Hepatic stellate cell (primary cell): ENCODE measurements at places on chromosomes 11 and 22.

DNA sequence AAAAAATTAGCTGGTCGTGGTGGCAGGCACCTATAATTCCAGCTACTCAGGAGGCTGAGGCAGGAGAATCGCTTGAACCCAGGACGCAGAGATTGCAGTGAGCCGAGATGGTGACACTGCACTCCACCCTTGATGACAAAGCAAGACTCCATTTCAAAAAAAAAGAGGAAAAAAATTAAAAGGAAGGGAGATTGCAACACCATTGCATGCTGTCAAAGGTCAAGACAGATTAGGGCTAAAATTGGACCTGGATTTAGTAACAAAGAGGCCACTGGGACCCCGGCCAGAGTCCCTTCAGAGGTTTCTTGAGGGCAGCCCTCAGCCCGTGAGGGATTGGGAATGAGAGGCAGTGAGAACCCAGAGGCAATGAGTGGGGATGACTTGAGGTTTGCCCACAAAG is 8.2 kb upstream of the MAFF start:
- no peak for DNase-seq

GRCh38 chr22:20055654-20056053 is 24.4 kb upstream of the DGCR8 start:
- no peak for DNase-seq

GRCh38 chr11:67105964-67106363 is 13.1 kb upstream of the KDM2A start:
- DNase-seq, result no peak

- no peak for DNase-seq
Observed at GRCh38 chr11:297051-297585, 2.2 kb downstream of the IFITM5 start.

DNA sequence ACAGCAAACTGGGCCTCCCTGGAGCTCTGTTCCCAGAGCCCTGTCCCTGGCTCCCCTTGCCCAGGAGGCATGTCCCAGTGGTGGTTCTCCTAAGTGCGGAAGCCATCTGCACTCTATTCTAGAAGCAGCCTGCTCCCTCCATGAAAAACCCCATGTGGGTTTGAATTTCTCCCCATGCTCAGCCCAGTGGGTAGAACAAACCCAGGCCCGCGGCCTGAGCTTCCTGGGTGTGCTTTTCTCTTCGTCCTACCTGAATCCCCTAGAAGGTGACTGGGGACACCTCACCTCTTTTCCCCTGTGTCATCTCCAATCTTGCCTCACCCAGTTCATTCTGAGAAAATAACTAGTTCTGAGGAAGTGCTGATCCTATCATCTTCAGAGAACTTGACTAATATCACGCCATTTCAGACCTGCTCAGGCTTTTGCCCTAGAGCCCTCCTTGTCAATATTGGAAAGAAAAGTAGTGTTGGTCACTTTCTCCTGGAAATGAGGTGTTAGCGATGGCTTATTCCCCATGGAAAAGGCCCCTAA is 15.9 kb downstream of the IL10RA start:
- no peak for DNase-seq

DNA sequence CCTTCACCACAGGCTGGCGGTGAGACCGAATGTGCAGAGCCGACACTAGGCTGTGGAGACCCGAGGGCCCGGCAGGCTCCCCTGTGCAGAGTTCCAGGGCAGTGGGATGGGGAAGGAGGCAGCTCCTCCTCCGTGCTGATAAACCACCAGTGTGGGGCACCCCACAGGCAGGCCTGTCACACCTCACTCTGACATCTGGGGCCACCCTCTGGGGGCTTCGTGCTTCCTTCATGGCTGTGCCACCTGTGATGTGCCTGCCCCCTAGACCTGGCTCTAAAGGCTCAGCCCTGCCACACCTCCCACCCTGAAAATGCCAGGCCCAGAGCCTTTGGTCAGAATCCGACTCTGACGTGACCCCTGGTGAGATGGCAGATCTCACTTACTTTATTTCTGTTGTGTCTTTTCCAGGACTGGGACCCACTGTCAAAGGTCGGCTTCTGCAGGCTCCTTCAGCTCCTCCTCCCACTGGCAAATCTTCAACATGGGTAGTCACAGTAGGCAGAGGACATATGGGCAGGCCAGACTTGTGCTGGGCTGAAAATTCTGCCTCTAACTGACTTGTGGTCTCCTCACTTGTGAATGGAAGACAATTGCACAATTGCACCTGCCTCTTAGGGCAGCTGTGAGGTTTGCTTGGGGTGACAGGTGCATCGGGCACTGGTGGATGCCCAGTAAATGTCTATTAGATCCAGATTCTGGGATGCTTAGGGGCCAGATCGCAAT is 46.2 kb upstream of the TSKU start:
- DNase-seq, result no peak

GRCh38 chr11:83278351-83278750 is 7.8 kb downstream of the CCDC90B start:
- DNase-seq, result peak; percentile 6

- DNase-seq, result no peak
Observed at GRCh38 chr11:26632691-26633159, 60.7 kb upstream of the MUC15 start.

DNA sequence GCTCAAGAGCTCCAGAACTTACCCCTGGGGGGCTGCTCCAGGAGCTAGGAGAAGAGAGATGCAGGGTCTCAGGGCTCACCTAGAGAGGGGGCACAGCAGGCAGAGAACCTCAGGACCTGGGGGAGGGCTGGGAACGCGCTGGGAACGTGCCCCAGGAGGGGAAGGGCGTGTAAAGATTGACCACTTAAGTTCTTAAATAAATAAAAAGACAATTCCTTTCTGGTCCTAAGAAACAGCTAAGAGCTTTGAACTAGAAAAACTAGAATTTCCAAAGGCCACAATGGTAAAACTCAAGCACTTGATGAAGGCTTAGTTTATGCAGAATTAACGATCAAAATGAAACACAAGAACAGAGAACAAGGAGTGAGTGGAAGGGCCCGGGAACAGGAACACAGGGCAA is 89.1 kb downstream of the CELSR1 start:
- no peak for DNase-seq

- no peak for DNase-seq
Observed at GRCh38 chr22:47301820-47302475, 539.5 kb downstream of the TBC1D22A start.

GRCh38 chr11:86211619-86212018 is 32.9 kb upstream of the EED start:
- DNase-seq, result no peak

- no peak for DNase-seq
Observed at GRCh38 chr22:26314171-26314570, 114.9 kb upstream of the ASPHD2 start.

DNA sequence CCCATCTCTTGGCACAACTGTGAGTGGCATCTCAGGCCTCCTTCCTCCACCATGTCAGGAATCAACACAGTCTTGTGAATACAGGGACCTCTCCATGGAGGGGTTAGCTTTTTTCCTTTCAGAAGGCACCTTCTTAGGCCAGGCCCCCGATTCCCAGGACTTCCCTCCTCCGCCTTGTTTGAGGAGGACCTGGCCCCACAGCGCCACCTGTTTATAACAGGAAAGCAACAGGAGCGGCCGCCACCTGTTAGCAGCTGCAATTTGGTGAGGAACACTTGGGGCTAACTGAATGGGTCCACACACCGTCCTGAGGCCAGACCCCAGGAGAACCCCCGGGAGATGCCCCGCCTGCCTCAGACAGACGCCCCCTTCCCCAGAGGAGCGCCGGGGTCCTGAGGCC is 3.8 kb upstream of the PKP3 start:
- DNase-seq, result no peak

- no peak for DNase-seq
Observed at GRCh38 chr11:95229993-95230809, 801 bp downstream of the SESN3 start.

DNA sequence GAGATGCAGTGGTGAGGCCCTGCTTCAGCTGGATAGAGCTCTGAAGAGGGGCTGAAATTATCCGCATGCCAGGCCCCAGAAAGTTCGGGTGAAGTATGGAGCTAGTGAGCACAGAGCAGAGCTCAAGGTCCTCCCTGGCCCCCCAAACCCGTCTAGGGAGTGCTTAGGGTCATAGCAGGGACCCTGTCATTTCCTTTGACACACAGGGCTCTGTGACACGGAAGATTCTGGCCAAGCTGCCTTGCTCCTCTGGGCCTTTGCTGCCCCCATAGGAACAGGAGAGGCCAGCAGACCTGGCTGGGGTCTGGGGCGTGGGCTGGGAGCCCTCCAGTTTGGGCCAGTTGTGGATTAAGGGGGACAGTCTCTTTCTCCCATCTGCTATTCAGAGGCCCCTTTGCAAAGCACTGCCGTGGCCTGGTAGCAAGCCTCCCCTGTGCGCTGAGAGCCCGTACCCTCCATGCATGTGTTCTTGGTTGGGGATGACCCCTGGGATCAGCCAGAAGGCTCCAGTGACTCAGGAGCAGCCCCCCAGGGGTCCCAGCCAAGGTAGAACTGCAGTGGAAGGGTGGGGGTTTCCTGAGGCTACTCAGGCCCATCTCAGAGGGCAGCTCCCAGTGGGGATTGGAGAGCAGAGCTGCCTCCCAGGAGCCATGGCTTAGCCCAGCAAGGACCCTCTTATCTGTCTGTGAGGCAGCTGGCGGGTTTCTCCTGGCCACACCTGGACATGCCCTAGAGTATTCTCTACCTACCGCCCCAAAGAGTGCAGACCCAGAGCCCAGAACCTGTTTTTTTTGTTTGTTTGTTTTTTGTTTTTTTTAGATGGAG is 42.3 kb downstream of the RNF141 start:
- DNase-seq, result no peak

DNA sequence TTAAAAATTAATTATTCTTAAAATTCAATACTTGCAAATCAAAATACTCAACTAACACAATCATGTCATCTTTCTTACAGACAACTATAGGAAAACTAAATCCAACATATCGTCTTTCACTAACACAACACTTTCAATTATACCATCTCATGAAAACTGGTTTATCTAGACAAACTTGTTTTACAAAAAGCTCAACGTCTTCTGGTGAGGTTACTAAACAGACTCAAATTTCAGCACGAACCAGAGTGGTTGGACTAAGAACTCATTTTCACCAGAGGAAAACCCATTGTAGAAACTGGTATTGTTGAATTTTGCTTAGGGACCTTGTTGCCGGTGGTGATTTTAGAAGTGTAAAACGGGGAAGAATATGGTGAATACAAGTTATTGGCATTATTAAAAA is 52.2 kb downstream of the NUP98 start:
- no peak for DNase-seq

GRCh38 chr11:103051981-103052380 is 40.0 kb downstream of the DCUN1D5 start:
- DNase-seq, result no peak

GRCh38 chr11:22426915-22427314 is 88.7 kb downstream of the SLC17A6 start:
- DNase-seq, result no peak

GRCh38 chr11:77725433-77725832 is 87.8 kb upstream of the CLNS1A start:
- no peak for DNase-seq

DNA sequence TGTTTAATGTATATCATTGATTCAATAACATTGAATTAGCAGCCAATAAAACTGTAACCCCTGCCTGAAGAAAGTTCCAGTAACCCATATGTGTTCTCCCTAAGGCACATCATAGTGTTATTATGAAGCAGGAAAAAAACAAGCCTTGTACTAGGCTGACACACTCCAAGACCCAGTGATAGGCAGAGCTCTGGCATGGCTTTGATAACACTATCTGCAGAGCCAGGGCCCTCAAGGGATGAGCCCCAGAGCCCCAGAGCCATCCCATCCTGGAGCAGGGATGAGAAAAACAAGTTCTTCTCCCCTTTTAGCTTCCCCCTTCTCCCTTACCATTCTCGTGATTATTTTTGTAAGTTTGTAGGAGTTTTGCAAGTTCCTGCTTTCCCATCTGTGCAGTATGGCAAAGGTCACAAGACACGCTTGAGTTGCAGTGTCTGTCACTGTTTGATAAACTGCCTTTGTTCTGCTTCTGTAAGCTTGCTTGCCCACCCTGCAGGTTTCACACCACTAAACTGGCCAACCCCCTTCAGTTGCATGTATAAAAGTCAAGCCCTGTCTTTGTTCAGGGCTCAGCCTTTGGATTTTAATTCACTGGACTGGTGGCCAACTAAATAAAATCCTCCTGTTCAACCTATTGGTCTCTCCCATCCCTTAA is 22.3 kb upstream of the GUCY1A2 start:
- no peak for DNase-seq

GRCh38 chr22:16838073-16838472 is 12.9 kb upstream of the XKR3 start:
- no peak for DNase-seq

DNA sequence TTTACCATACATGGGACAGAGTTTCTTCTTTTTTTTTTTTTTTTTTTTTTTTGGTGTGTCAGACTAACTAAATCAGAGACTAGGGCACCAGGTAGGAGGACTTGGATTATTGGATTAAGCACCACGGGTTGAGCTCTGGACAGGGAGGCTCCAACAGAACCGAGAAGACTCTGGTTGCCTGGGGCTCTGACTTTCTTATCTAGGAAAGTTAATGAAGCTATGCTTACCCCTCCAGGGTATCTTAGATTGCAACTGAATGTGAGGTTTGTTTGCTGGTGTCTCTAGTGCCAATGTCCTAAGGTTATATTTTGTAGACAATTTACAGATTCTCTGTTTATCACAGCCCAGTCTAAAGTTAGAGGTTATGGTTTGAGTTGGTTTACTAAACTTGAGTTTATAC is 18.1 kb downstream of the ETS1 start:
- no peak for DNase-seq

DNA sequence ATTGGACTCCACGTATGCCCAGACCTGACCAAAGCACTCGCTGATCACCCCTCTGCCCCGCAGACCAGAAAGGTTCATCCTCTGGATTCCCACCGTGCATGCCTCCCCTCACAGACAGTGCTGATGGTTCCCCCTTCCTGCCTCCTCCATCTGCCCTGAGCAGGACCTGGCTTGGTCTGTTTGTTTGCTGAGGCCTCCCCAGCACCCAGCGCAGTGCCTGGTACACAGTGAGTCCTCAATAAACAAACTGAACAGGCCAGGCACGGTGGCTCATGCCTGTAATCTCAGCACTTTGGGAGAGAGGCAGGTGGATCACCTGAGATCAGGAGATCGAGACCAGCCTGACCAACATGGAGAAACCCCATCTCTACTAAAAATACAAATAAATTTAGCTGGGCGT is 23.7 kb upstream of the RPS3 start:
- DNase-seq, result no peak

GRCh38 chr11:72783144-72783905 is 10.5 kb downstream of the STARD10 start:
- DNase-seq, result no peak

DNA sequence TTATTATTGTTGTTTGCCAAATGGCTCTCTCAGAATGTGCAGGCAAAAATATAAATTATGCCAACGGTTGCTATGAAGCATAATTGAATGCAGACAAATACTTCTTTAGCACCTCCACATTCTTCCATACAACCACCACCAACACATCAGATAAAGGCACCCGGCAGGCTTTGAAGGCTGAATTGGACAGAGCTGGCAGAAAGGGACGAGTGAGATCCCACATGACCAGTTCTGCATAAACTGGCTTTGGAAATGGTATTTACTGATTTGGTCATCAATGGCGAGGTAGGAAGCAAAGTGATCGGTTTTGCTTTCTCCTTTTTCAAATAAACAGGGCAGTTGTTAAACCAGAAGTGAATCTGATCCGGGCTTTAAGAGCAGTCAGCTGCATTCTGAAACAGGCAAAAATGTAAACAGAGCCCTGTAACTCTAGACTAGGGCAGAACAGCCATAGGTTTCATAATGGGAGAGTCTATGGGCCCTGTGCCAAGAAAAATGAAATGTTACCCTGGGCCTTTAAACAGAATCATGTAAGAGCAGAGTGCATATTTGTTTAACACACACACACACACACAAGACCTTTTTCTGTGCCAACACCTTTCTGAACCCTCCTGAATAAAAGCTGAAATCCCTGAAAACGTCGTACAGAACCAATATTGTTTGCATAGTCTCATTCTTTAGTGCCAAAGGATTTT is 97.7 kb downstream of the MPPED2 start:
- DNase-seq, result no peak
